ENCODE measurements at places on chromosomes 3 and 15.

DNA sequence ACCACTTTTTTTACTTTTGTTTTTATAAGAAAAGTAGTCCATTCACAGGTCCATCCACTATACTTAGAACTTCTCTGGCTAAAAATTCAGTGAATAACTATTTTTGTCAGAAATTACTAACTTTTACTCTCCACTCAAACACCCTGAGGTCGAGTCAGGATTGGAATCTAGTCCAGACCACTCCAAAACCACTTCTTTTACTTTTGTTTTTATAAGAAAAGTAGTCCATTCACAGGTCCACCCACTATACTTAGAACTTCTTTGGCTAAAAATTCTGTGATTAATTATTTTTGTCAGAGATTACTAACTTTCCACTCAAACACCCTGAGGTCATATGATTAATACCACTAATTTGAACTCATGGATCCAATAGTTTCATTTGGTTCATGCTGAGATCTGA, 239.4 kb downstream of the RORA start:
- DNase-seq = peak; percentile 19

GRCh38 chr15:72732516-72732915, 46.5 kb downstream of the BBS4 start:
- DNase-seq = no peak

GRCh38 chr3:63470745-63471144, 181.7 kb upstream of the SNTN start:
- no peak for DNase-seq

DNA sequence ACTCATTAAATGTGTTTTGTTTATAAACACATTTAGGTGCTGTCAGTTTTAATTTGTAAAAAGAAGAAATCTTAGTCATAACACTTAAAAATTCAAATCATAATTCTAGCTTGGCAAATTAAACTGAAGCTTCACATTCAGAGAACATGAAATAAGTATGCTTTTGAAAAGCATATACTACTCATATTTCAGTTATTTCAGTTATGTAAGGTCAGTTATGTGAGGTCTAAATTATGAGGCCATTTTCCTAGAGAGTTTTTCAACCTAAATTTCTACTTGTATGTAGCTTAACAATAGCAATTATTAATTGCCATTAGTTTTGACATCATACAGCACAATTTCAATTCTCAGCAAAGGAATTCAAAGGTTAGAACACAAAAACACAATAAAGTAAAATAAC, 465.0 kb downstream of the PLOD2 start:
- no peak for DNase-seq

- DNase-seq = no peak
Observed at GRCh38 chr3:74824366-74824765, 209.9 kb upstream of the CNTN3 start.

DNA sequence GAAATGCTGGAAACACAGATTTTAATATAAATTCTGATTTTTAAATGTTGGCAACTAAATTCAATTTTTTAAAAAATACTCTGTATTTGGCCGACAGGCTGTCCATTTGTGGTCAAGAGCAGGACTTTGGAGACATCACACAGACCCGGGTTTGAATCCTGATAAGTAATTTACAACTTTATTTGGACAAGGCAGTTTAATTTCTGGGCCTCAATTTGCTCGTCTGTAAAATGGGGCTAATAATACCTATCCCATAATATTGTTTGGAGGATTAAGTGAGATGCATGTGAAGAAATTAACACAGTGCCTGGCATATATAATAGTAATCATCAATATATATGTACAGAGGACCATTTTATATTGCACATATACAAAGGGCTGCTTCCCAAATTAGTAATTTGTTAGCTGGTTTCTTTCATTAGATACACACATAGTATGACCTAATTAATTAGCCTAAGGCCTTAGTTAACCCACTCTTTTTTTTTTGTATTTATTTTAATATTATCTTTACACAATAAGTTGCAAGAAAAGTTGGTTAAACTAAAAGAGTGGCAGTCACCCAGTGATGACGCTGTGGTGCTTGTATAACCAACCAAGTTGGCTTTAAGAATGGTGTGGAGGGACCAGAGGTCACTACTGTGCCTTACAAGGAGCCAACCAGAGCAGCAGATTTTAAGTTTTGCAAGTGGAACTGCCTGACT, 665 bp downstream of the PIGB start:
- no peak for DNase-seq

GRCh38 chr3:134699721-134700120, 48.9 kb upstream of the KY start:
- no peak for DNase-seq

DNA sequence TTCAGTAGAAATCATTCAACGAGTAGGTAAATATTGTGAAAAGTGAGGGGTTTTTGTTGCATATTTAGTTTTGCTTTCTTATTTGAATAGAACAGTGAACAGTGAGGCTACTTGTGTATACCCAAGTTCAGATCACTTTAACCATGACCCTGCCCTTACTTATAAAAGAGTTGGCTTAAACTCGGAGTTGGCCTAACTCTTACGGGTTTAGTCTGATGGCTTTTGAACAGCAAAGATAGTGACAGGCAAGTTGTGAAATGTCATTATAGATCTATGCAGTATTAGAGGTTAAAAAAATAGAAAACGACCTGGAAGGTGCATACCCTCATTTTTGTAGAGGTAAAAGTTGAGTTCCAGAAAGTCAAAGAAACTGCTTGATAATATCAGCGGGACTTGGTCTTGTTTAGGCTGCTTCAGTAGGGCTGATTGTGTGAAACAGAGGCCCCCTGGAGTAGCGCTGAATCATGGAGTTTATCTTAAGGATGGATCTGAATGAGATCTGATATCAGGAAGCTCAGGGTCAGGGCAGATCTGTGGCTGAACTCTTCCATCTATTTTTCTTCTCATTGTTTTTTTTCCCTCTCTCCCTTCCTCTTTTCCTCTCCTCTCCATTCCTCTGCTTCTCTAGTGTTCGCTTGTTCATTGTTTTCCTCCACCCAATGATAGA, 359.8 kb downstream of the LPP start:
- DNase-seq = no peak

GRCh38 chr15:80266113-80266512, 14.1 kb upstream of the CTXND1 start:
- no peak for DNase-seq

DNA sequence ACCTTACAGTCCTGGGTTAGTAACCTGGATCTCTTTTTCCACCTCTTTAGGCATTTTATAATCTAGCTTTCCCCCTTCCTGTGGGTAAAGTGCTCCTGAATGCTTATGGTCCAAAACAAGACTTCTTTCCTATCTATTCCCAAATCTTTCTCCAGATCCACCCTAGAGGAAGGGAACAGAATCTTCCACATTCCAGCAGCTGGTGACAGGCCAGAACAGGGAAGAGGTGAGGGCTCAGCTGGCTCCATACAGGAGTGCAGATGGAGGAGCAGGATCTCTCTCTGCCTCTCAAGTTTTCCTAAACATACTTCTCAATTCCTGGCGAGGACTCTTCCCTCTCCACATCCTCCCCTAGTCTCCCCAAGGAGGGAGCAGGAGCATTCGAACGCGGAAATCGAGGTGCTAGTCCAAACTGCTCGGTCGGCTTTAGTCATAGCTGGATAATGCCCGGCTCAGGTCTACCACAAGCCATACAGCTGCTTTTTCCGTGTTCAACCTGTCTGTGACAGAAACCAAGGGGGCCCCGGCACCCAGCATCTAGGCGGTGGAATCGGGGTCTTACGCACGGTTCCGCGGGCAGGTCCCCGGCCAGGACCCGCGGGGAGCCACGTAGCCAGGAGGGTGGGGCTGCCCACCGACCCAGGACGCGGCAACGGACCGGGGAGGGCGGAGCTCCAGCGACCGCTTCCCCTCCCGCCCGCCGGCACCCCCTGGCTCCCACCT, 4.0 kb downstream of the RASSF1 start:
- peak; percentile 23 for DNase-seq

- peak; percentile 36 for DNase-seq
Observed at GRCh38 chr3:8387571-8387970, 114.1 kb upstream of the LMCD1 start.

- no peak for DNase-seq
Observed at GRCh38 chr3:141434255-141434654, 52.6 kb upstream of the RASA2 start.

DNA sequence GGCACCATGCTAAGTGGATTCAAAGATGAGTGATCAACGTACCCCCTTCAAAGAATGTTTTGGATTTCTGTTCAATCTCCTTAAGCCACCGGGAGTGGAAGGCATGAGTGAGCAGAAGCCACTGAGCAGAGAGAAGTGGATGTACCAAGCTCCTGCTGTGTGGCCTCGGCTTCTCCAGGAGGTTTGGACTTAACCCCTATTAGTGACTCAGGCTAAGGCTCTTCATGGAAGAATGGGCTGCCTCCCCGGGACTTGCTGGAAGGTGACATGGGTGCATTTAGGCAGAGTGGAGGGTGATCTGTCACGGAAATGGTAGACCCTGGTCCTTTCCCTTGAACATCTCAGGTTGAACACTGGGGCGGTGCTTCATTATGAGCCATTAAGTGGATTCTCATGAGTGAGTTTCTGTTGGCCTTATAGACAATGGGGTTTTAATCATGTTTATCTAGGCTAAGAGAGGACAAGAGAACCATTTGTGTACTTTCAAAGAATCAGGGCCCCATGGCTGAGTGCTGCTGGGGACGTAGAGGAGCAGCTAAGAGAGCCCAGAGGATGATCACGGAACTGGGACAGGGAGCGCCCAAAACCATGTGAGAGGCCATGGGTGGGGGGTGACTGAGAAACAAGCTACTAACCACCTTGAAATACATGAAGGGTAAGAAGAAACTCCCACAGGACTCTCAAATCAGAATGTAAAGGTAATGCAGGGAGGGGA, 62.2 kb downstream of the HES1 start:
- no peak for DNase-seq

DNA sequence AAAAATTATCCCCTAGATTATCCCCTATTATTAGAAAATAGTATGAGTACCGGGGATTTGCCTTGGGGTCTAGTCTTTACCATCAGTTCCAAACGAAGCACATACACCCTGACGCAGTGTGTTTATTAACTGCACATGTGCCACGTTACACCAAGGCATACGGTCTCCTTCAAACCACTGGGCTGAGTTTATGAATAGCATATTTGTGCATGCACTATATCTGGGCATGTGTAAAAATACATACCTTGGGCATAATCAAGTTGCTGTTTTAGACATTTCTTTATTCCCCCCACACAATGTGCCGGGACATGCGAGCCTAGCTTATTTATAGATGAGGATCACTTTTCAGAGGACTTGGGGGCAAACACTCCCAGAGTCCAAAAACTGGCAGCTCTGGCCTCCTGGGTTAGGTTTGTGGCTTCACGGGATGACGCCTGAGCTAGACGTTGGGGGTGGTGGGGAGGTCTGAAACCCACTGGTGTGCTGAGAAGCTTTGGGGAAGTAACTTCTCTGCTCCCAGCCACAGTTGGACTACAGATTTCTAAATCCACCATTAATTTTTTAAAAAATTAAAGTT, 16.2 kb downstream of the IGDCC4 start:
- DNase-seq = no peak

DNA sequence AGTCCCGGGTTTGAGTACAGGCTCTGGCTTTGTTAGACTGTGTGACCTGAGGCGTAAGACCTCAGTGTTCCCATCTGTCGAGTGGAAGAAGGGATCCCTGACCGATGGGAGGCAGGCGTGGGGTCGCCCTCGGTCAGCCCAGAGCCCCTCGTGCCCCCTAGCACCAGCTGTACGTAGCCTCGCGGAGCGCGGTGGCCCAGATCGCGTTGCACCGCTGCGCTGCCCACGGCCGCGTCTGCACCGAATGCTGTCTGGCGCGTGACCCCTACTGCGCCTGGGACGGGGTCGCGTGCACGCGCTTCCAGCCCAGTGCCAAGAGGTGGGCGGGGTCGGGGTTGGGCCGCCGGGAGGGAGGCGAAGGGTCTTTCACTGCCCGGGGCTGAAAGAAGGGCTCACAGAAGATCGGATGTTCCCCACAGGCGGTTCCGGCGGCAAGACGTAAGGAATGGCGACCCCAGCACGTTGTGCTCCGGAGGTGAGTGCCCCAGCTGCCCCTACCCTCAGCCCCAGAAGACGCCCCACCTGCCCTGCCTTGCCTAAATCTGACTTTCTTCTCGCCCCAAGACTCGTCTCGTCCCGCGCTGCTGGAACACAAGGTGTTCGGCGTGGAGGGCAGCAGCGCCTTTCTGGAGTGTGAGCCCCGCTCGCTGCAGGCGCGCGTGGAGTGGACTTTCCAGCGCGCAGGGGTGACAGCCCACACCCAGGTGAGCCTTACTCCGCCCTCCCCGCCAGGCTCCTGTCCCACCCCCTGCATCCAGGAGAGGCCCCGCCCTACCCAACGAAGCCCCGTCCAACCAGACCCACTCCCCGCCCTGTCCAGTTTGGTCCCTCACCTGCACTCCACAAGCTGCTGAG, 3.5 kb upstream of the LSMEM2 start:
- no peak for DNase-seq

DNA sequence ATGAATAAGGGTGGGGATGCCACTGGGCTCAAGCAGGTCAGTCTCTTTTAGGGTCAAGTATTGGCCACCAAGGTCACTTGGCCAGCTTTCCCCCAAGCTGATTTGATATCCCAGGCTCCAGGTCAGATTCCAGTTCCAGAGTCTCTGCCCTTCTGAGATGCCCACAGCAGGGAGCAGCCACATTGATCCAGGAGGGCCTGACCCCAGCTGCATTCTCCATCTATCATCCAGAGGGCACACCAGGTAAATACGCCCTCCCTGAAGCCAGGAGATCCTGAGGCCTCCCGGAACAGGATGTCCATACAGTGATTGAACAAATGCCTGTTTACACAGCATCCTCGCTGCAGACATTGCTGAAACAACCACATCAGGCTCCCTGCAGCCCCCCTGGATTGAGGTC, 264.6 kb upstream of the TLE3 start:
- DNase-seq = no peak

DNA sequence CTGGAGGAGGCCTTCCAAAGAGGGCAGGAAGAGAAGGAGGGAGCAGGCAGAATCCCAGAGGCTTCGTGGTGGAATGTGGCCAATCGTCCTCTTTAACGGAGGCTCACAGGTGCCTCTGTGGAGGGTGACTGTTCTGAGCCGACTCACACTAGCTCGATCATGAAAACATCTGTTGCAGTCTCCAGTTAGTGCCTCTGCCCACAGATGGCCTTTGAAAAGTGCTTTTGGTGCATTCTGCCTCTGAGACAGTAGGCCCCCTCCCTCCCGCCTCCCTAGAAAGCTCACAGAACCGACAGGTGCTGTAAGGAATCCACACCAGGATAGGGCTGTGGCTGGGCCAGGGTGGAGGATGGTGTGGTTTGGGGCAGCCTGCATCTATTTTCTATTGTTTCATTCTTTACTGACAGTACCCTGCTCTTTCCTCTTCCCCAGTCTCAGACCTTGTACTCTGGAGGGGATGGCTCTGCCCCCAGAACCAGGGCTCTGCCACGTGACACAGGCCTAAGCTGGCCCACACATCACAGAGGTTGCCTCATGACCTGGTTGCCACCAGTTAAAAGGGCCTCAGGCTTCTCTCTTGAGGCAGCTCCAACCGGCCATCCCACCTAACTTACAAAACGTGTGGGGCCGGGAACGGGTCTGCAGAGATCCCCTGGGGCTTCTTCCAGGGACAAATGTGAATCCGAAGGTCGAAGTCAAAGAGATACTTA, 27.2 kb upstream of the PIGZ start:
- DNase-seq = no peak

GRCh38 chr15:63041974-63042876, at the start of gene TPM1:
Gene TPM1 (plus strand): TSS chr15:63042747. CDS start chr15:63042830, 83 bp downstream.
- peak; percentile 98 for DNase-seq

- peak; percentile 62 for DNase-seq
Observed at GRCh38 chr3:182364723-182365650, 428.3 kb upstream of the ATP11B start.

GRCh38 chr15:78088773-78089080, 3.6 kb upstream of the SH2D7 start:
- DNase-seq = no peak

- DNase-seq = no peak
Observed at GRCh38 chr15:96974761-96975160, 644.3 kb downstream of the NR2F2 start.

Measured in fibroblast of skin of scalp (primary cell).